ENCODE measurements at places on chromosomes 6 and 20.
A peak's percentile ranks its signal among the peaks of the same experiment; 100 is the strongest.

- no peak for DNase-seq
These were observed 24.5 kb upstream of the SMIM29 start for GRCh38 chr6:34273242-34273805.

GRCh38 chr20:44404204-44405181 is 49.0 kb downstream of the HNF4A start:
- no peak for DNase-seq

- no peak for DNase-seq
These were observed 10.6 kb downstream of the PRR18 start for GRCh38 chr6:166297606-166298005.

- no peak for DNase-seq
These were observed 32.8 kb downstream of the TNXB start for GRCh38 chr6:32076321-32076809.

- DNase-seq, result no peak
These were observed 111.1 kb downstream of the TBC1D32 start for GRCh38 chr6:121223212-121223611.

DNA sequence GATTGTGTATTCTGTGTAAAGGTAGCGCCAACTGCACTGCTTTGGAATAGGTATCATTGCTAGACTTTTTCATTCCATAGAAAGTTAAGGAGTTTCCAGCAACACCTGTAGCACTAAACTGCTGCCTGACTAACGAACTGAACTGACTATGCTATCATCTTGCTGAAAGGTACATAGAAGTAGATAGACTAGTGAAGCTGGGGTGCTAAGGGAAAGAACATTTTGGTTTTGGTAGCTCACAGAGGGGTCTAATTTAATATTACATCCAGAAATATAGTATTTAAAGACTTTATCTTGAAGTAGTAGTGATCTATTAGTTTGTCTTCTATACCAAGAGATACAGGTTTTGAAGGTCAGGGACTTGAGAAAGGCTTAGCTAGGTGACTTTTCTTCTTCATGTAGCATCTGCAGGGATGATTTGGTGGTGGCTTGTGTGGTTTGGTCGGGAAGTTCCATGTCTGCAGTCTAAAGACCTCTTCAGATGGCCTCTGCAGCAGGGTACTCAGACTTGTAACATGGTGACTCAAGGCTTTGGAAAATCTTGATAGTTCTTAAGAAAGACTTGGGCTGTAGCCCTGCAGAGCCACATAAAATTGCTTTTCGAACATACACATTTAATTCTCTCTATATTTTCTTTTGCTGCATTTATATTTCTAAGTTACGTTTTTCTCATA is 10.2 kb downstream of the SENP6 start:
- peak; percentile 31 for DNase-seq

- no peak for DNase-seq
These were observed 24.9 kb downstream of the REPS1 start for GRCh38 chr6:138963119-138963518.

DNA sequence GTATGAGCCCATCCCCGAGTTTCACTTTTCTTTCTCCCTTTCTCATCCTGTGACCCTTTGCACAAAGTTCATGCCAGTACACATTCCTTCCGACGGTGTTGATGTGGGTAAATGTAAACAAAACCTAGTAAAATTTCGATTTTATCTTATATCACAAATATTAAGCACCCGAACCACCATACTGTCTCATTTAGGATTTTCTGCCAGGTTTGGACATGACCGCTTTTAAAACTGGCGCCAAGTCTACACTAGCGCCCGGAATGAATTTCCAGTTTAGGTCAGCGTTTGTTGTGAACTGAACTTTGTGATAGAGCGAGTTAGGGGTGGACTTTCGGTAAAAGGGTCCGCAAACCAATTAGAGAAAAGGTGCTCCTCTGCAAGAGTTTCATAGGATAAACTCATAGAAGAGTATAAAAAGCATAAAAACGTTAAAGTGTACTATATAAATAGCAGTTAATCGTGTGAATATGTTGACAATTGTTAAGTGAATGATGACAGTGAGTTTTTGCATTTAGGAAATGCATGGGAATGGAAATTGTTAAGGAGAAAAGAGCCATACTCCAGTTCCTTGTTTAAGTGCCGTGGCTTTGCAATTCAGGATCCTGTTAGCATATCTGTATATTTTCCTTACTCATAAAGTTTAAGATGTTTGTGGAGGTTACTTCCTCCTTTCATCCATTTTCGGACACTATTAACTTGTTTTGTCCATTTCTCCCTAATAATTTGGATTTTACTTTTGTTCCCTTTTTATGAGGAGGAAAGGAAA is 937 bp downstream of the AKAP7 start:
- DNase-seq, result no peak

DNA sequence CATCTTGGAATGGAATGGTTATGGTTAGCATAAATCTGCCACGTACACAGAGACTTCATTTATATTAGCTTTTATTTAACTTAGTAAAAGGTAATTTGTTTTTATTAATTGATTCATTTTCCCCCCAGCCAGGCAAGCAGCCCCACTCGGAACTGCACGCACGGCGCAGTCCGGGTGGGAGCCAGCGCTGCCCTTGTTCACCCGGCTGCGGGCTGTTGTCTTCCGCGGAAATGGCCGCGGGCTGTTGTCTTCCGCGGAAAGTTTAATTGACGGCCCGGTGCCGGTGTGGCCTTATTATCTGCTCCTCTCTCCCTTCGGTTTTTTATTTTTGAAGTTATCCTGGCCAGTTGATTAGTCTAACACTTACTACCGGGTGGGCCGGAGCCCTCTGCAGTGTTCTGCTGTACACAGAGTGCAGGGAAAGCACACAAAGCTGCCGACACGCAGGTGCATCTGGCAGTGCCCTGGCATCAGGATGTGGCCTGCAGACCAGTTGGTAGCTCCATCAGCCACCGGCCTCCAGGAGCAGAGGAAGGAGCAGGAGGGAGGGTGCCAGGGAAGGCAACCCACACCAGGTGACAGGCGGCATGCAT is 270.5 kb downstream of the CDH4 start:
- DNase-seq, result no peak

- no peak for DNase-seq
These were observed 35.9 kb downstream of the SULF2 start for GRCh38 chr20:47749339-47749738.

Data from stimulated activated CD4-positive, alpha-beta T cell treated with anti-CD3 and anti-CD28 coated beads, Interleukin-12 subunit alpha, Interleukin-12 subunit beta, amount 100 ng/mL, for 48 hours (primary cell).